Amniotic stem cell (primary cell): ENCODE measurements at places on chromosomes 1 and 21.
A peak's percentile ranks its signal among the peaks of the same experiment; 100 is the strongest.

DNA sequence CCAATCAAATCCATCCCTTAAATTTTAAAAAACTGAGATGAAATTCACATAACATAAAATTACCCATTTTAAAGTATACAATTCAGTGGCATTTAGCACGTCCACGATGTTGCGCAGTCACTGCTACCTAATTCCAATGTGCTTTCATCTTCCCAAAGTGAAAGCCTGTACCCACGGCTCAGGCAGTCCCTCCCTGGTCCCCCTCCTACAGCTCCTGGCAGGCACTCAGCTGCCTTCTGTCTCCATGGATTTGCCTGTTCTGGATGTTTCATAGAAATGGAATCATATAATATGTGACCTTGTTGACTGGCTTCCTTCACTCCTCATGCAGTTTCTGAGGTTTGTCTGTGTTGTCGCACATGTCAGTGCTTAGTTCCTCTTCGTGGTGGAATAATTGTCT, 386.3 kb downstream of the CAMTA1 start:
- DNase-seq = no peak

- DNase-seq = no peak
Observed at GRCh38 chr1:218674280-218674773, 329.2 kb downstream of the TGFB2 start.

- no peak for DNase-seq
Observed at GRCh38 chr1:89870998-89871397, 50.2 kb downstream of the LRRC8D start.

- DNase-seq = no peak
Observed at GRCh38 chr1:241706257-241706656, 54.2 kb downstream of the WDR64 start.

GRCh38 chr1:243740255-243740999, 109.6 kb downstream of the AKT3 start:
- DNase-seq = no peak

GRCh38 chr1:89831462-89832120, 10.8 kb downstream of the LRRC8D start:
- DNase-seq = no peak

DNA sequence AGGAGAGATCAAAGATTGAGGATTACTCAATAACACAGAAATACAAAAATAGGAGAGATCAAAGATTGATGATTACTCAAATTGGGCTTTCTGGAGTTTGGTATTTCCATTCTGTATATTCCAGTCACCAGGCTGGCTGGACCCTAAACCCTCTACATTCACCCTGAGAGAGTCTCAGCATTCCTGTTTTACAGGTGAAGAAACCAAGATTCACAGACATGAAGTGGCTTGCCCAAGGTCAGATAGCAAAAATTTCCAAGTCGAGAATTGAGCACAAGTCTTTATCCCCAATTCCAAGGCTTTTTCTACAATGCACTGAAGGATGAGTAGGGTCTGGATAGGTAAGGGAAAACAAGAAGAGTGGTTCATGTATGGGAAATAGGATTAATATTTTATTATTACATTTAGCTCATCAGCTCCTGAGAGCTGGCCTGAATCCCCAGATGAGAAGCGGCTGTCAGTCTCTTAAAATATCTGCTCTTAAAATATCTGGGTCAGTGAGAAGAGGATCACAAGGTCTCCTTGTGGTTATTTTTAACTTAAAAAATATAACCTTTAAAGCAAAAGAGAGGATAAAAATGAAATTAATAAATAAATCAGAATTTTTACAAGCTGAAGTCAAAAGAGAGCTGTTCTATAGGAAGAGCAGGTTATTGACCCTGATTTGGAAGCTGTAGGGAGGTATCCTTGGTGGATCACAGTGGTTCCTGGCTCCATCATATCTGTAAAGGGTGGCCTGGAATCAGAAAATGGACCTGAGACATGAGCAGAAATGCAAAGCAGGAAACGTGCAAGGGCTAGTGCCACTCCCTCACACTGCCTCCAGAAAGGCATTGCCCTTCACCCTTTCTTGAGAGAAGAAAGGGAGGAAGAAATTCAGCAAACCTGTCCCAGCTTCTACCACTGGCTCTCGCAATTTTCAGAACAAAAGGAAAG, 29.1 kb upstream of the SEC16B start:
- DNase-seq = no peak

DNA sequence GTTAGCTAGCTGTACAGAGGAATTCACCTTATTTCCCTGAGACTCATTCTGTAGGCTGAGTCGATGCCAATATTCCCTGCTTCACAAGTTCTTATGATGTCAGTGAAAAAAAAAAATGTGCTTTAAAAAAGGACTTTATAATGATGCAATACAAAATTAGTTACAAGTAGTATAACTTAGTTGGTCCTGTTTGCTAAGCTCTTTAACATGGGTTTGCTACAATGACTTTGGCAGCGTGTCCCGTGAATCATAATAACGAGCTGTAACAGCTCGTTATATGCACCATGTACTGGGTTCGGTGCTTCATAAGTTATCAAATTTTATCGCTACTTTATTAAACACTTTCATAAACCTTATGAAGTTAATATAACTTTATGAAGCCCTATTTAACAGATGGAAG, 349.7 kb downstream of the LMX1A start:
- DNase-seq = no peak

DNA sequence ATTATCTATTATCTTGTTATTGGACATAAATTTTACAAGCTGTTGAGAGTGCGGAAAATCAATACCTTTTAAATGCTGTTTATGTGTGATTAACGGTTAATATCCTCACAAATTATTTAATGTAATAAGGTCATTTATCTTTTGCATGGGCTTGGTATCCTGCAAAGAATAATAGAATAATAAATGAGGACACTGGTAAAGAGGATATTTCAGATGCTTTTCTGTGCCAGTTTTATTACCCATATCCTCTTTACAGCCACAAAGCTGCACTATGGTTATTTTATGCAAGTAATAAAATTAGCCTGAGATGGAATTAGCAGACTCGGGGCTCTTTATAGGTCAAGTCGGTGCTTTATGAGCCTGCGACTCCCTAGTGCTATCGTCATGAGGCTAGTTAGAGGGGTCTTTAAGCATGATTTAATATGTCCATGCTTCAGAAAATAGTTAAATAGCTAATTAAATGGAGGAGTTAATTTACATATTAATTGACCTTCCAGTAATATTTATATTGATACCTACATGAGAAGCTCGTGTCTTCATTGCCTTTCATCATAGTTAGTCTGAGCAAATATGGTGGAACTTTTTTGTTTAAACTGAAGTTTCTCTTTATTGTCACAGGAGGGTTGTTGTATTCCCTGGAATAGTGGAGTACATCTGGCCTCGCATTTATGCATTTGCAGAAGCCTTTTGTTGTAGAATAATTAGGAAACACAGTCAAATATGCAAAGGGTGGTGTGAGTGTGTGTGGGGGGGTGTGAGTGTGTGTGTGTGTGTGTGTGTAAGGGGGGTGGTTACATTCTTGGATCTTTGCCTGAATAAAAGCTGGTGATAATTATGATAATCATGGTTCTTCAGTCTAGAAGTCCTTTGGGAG, 120.3 kb downstream of the ATG4C start:
- DNase-seq = no peak

DNA sequence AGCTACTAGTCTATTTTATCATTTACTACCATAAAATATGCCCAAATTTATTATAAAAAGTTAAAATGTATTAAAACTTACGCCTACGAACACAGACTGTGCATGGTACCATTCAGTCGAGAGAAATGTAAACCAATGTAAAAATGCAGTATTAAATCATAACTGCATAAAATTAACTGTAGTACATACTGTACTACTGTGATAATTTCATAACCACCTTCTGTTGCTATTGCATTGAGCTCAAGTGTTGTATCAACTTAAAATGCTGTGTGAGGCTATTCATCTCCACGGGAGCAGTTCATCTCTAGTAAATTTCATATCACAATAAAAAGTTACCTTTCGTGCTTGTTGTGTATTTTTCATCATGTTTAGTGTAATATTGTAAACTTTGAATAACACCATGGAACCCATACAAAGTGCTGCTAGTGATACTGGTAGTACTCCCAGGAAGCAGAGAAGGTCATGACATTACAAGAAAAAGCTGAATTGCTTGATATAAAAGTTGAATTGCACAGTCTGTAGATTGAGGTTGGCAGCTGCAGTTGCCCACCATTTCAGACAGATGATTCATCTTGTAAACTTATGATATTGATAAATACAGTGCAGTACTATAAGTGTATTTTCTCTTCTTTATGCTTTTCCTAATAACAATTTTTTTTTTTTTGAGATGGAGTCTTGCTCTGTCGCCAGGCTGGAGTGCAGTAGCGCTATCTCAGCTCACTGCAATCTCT, 19.0 kb upstream of the CENPF start:
- DNase-seq = no peak

- peak; percentile 50 for DNase-seq
Observed at GRCh38 chr1:163673759-163674151, 352.0 kb downstream of the NUF2 start.

- no peak for DNase-seq
Observed at GRCh38 chr1:44220001-44220751, 6.9 kb downstream of the DMAP1 start.

- DNase-seq = no peak
Observed at GRCh38 chr1:232620356-232620969, 9.5 kb downstream of the SIPA1L2 start.

DNA sequence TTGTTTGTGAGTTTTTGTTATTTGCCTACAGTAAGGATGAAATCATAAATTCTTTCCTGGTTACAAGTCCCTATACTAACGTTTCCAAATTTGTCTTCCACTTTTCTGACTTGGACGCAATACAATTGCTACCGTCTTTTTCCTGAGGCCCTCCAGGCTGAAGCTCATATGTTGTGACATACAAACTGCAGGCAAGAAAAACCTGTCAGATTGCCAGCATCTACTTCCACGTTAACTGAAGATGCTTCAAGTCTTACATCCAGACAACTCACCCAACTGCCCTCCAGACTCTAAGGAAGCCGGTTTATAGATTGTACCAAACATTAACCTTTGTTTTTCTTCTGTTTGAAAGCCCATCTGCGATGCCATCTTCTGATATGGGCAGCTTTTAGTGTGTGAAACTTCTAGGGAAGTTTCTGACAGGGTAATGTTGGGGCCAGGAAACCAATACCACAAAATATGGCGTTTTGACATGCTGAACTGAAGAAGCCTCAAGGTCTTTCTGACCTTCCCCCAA, 21.4 kb upstream of the RNF11 start:
- DNase-seq = peak; percentile 23

- no peak for DNase-seq
Observed at GRCh38 chr1:168640182-168640581, 63.8 kb downstream of the XCL1 start.

DNA sequence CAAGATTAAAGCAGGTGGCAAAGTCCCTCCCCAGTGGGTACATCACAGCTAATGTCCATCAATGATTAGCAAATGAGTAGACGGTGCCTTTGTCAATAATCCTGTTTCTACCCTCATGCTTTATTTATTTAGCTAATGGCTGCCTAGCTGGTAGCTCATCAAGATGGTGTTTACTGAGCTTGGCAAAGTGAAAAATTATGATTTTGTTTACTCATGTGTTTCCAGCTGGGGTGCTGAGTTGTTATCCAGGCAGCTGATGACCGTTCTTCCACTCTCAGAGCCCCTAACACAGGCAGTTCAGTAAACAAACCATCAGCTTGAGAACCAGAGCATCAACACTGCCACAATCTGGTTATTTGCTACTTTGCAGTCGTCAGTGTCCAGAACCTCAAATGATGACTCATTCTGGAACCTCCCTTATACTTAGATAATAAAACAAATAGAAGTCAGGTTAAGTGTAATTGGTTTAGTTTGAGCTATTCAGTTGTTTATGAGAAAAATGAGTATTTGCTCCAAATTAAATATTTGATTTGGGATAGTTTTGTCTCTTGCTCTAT, 163.9 kb downstream of the ST6GALNAC5 start:
- peak; percentile 20 for DNase-seq

- DNase-seq = no peak
Observed at GRCh38 chr1:150221552-150221951, 14.4 kb downstream of the ANP32E start.

GRCh38 chr1:184052194-184052559, 647 bp downstream of the TSEN15 start:
- DNase-seq = no peak

- no peak for DNase-seq
Observed at GRCh38 chr21:28714777-28715464, 277.8 kb downstream of the LTN1 start.
